NCI-H146 (cell line): ENCODE measurements at places on chromosomes 2 and 18.

DNA sequence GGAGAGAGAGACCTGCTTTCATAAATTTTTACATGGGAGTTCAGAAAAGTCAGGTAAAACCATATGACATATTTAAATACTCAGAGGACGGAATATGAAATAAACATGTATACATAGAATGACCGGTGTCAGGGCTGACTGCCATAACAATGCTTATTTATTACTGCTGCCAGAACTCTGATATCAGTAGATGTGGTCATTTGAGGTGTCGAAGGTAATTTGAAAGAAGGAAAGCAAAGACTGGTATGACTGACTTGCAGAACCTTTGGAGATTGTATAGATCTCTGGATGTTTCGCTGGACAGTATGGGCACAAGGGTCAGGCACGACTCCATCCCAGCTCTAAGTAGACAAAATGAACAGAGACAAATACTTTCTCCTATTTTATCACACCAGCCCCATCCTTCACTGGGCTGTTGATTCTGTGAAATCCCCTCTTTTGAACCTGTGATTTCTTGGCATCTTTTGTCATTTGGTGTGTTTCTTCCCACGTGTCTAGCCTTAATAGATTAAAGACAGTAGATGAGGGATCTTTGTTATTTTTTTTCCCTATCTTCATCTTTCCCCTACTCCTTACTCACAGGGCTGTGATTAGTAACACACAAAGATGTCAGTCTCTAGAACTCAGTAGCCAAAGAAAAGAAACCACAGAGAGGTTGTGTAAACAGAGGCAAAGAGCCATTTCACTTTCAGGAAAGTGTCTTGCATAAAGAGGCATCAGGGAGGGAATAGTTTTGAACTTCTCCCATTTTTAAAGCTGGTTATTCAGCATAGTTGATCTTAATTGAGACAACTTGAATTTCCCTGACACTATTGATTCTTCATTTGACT, 61.6 kb downstream of the ICOS start:
- DNase-seq = no peak

DNA sequence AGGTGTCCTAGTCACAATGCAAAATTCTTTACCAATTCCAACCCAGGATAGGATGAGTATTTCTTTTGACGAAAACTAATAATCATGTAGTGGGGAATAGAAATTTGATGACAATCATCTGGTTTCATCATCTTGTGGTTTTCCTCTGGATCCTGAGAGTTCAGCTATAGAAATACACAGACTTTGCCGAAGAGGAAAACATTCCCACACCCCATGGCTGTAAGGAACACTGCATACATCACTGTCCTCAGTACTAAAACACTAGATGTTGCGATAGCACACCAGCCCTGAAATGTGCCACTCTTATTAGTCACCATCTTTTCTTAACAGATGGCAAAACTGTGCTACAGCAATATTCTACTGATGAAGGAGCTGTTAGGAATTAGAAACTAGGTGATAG, 29.4 kb downstream of the CERKL start:
- no peak for DNase-seq

- DNase-seq = no peak
Measured at GRCh38 chr2:106708209-106708608, 177.8 kb downstream of the ST6GAL2 start.

GRCh38 chr2:85255456-85255812, 72.4 kb downstream of the TGOLN2 start:
- peak; percentile 54 for DNase-seq

DNA sequence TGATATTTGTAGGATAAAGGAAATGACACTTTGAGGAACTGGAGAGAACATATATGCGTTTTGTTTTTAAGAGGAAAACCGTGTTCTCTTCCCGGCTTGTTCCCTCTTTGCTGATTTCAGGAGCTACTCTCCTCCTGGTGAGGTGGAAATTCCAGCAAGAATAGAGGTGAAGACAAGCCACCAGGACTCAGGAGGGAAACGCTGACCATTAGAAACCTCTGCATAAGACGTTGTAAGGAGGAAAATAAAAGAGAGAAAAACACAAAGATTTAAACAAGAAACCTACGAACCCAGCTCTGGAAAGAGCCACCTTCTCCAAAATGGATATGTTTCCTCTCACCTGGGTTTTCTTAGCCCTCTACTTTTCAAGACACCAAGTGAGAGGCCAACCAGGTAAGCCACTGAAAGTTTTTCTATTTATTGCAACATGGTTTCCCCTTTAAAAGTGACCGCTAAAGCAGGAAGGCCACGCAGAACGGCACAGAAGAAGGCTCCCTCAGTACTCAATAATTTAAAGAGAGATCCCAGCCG, 735 bp downstream of the NRP2 start:
- DNase-seq = no peak

- no peak for DNase-seq
Measured at GRCh38 chr2:222307978-222308730, 9.4 kb upstream of the PAX3 start.

DNA sequence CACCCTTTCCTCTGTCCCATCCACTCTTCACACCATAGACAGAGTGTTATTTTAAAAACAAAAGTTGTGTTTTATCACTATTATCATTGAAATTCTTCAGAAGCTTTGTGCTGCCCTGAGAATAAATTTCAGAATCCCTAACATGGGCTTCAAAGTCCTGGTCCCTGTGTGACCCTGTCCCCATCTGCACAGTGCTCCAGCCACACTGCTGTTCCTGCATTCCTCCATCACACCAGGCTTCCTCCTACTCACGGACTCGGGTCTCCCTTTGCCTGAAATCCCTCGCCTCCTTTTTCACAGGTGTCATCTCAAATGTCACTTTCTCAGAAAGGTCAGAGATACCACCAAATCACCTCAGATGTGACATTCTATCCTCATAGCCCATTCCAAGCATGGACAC, 8.2 kb upstream of the DTNA start:
- DNase-seq = no peak

DNA sequence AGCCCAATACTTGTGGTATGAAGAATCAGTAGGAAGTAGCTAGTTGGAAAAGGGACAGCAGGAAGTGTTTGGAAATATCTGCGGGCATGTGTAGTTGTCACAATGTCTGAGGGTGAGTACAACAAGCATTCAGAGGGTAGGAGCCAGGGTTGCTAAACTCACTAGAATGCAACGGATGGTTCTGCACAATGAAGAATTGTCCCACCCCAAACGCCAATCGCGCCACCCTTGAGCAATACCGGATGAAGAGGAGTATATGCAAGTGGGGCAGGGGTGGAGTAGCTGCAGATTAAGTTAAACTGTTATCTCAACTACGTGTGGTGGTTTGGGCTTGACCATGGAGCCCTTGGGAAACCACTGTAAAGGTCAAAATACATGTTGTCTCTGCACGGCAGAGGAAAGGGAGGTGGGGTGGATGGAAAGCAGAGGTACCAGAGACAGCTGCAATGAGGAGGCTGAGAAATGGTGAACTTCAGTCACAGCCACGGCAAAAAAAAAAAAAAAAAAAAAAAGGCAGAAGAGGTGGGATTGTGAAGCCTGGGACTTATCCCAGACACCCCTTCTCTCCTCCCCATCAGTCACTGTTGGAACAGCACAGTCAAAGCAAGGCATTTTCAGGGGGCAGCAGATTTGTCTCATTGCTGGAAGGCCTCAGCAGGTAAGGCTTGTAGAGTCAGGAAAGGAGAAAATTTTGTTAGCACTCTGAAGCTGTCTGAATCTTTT, 5.2 kb downstream of the CCL20 start:
- DNase-seq = no peak

GRCh38 chr2:71361631-71362030, 30.0 kb downstream of the ZNF638 start:
- DNase-seq = no peak

DNA sequence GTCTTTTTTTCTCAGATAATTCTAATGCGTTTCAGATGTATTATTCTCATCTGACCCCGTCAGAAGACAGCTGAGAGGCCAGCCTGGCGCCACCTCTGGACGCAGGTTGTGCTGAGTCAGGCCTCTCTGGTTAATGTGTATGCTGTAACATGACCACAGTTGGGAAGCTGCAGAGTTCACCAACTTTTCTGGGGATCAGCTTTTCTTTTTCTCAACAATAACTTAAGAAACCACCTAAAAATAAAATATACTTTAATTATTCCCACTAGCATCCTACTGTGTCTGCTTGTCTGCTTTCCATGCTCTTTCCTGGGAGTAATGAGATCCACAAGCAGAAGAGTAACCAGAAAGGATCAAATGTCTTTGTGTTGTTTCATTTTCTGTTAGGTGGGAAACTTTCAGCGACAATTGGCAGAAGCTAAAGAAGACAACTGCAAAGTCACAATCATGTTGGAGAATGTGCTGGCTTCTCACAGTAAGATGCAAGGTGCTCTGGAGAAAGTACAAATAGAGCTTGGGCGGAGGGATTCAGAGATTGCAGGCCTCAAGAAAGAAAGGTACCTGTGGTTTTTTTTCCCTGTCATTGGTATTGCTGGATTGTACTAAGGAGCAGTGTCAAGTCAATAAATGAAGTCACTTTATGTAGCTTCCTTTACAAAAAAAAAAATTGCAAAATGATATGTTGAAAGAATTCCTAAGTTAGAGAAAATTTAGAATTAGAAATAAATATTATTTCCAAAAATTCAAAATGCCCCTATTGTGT, 79.8 kb downstream of the CCDC150 start:
- no peak for DNase-seq

DNA sequence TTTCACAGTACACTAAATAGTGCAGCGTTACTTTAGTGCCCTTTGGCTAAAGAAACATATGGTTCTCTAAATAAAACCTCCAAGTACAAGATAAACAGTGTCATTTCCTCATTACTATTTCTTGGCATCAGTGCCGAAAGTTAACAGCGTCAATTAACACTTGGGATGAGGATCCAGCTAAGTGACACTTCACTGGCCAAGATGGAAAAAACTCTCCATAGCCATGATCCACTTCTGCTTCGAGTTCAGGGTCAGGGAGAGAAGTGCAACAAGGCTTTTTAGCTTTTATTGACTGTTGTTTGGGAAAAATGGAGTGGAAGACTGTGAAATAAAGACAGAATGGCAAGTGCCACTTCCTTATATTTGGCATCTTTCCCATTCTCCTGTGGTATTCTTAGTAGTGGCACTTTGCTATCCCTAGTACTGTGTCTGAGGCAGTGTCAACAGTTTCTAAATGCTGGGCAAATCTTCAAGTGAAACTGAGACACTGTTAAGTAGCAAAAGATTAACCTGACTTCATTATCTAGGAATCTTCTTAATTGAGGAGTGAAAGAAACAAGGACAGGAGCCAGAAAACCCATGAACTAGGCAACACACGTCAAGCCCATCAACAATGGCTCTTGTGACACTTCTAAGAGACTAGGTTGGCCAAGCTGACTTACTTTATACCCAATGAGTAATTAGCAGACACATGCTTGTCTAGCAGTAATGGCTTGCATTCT, 222.5 kb upstream of the SESTD1 start:
- DNase-seq = no peak

- DNase-seq = no peak
Measured at GRCh38 chr2:20507166-20507692, 60.4 kb downstream of the RHOB start.

DNA sequence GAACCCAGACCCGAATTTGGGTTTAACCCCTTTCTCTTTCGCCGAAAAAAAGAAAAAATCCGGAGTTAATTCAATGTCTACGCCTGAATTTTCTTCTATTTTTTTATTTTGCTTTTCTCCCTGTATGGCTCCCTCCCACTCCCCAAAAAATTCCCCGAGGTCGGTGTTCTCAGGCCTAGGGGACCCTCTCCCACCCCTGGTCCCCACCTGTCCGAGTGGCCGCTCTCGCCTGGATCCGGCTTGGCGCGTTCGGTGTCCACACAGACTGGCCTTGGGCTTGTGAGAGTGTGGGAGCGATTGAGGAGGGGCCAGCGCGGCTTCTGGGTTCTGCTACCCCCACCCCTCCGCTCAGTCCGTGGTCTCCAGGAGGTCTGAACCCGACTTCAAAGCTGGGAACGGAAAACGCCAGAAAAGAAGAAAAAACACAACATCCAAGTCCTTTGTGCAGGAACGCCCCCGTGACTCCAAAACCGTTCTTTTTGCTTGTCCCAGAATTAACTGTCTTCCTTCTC, 5.7 kb upstream of the EN1 start:
- DNase-seq = no peak

- no peak for DNase-seq
Measured at GRCh38 chr2:27946530-27947060, 56.1 kb downstream of the BABAM2 start.

GRCh38 chr2:127175751-127176354, 44.2 kb downstream of the CYP27C1 start:
- no peak for DNase-seq
